Motor neuron (in vitro differentiated cells): ENCODE measurements at places on chromosomes 2 and 18. TPM values are rescaled to one million over a fixed set of nuclear protein-coding genes. Genes with fewer than 3 reads are reported as not detected.
A peak's percentile ranks its signal among the peaks of the same experiment; 100 is the strongest.

The ICA1L gene
- total RNA-seq, result 9.3 and 12.0 TPM in 2 replicates

The PPP1CB gene
- 135 and 148 TPM in 2 replicates for total RNA-seq

The MDH1B gene
- 4.0 and 4.4 TPM in 2 replicates for total RNA-seq

The RAX gene
- 0.04 and 0.09 TPM in 2 replicates for total RNA-seq

The RNF103 gene
- total RNA-seq, result 17.8 and 18.3 TPM in 2 replicates

The CPLX4 gene
- 0.81 and 1.2 TPM in 2 replicates for total RNA-seq

The PPM1G gene
- 58.4 and 64.7 TPM in 2 replicates for total RNA-seq

The C1GALT1C1L gene
- 0.64 TPM in 1 of 2 replicates, not detected in the other for total RNA-seq

The CD8B2 gene
- not detected in 2 replicates for total RNA-seq

The RTP5 gene
- 0.07 and 0.37 TPM in 2 replicates for total RNA-seq

The PLGLB2 gene
- 0.73 and 1.3 TPM in 2 replicates for total RNA-seq

The HOXD3 gene
- 26.9 and 34.2 TPM in 2 replicates for total RNA-seq

DNA sequence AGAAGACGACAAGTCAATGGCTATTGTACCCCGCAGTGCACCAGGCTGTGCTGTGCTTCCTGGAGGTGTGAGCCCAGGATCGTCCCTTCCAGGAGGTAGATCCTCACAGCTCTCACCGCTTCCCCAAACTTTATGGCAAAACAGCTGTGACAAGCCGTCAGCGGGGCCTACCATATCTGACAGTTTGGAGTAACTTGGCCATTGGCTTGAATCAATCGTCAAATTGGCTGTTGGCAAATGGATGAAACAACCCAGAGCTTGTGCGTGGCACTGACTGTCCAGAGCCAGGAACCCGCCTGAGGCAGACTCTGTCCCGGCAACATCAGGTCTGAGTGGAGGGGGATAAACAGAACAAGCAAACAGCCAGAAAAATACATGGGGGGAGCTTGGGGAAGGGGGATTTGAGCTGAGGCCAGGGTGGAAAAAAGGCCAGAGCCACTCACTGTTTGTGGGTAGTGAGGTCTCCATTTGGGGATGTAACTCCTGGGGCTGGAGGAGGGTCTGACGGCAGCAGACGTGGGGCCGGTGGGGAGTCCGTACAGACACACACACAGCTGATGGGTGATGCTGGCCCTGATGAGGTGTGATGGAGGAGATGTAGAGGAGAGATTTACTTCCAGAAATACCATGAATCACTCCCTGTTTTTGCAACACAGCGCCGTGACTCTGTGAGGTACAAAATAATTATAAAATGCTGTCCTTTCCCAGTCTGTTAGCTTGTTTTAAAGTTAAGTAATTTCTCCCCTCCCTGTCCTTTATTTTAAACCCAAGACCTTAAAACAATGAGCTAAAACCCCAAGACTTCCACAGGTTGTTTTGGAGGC is 174.8 kb downstream of the TWIST2 start:
- ATAC-seq, result no peak

GRCh38 chr2:31070339-31071125 is 67.7 kb downstream of the GALNT14 start:
- ATAC-seq, result peak; percentile 15

GRCh38 chr2:239882331-239882732 is 142.8 kb downstream of the NDUFA10 start:
- ATAC-seq, result peak; percentile 40

- ATAC-seq, result no peak
Measured at GRCh38 chr2:190535121-190535439, 558 bp upstream of the NEMP2 start.

- no peak for ATAC-seq
Measured at GRCh38 chr18:33432857-33433256, 7.7 kb downstream of the CCDC178 start.

DNA sequence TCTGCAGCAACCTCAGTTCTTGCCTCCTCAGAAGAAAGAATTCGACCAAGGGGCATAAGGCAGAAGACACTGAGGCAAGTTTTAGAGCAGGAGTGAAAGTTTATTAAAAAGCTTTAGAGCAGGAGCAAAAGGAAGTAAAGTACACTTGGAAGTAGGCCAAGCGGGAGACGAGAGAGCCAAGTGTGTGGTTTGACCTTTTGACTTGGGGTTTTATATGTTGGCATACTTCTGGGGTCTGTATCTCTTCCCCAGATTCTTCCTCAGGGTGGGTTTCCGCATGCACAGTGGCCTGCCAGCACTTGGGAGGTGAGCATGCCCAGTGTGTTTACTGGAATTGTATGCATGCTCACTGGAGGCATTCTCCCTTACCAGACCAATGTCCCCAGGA is 59.3 kb upstream of the ANKRD44 start:
- no peak for ATAC-seq

DNA sequence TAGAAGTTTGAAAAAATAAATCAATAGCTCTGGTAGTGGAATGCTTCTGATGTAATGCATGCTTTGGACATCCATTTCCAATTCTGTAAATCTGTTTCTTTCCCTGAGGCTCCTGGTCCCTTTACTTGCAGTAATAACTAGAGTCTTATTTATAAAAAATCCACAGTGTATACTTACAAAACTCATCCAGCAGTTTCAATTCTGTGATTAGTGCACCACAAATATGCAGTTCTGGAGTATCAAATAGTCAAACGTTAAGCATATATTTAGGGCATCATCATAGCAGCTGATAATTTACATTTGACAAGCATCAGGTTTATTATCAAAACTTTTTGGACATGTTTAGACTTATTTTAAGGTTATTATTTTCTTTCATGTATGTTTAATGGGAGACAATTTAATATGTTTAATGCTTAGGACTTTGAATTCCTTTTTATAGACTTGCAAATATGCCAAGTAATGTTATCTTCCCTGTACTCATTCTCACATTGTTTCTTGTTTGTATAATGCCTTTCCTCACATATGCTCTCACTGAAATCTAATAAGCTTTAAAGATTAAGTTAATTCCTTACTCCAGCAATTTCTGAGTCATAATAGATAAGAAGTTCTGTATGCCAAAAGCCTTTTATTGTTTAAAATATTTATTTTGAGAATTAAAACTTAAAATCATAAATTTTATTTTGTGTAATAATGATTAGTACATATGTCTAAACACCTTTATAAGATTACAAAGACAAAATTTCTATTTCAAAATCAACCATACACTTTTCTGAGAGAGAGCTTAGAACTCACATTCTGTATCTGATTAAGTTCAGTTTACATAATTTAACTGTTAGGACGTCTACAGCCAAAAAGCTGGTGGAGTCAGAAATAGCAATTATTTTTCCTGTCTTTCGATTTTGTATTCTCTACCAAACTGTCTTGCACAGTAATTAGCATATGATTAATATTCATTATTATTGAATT is 341.5 kb upstream of the TMEFF2 start:
- ATAC-seq, result no peak

DNA sequence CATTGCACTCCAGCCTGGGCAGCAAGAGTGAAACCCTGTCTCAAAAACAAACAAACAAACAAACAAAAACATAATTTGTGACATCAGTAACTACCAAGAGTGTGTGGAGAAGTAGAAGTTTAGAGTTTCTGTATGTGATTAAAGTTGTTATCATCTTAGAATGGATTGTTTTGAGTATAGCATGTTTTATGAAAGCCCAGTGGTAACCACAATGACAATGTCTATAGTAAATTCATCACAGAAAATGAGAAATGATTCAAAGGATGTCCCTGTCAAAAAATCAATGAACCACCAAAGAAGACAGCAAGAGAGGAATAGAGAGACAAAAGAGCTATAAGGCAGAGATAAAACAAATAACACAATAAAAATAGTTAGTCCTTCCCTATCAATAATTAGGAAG is 1299.2 kb downstream of the CNTNAP5 start:
- no peak for ATAC-seq

DNA sequence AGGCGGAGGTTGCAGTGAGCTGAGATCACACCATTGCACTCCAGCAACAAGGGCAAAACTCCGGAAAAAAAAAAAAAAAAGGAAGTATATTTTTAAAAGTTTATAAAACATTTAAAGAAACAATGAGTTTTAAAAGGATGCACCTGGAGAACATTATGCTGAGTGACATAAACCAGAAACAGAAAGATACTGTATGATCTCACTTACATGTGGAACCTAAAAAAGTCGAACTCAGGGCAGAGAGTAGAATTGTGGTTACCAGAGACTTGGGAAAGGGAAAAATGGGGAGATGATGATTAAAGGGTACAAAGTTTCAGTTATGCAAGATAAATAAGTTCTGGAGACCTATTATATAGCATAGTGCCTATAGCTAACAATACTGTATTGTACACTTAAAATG is 52.8 kb upstream of the RTN4 start:
- no peak for ATAC-seq

- ATAC-seq, result no peak
Measured at GRCh38 chr2:222728621-222729020, 57.2 kb downstream of the MOGAT1 start.

- no peak for ATAC-seq
Measured at GRCh38 chr2:207283356-207283755, 117.6 kb upstream of the KLF7 start.

DNA sequence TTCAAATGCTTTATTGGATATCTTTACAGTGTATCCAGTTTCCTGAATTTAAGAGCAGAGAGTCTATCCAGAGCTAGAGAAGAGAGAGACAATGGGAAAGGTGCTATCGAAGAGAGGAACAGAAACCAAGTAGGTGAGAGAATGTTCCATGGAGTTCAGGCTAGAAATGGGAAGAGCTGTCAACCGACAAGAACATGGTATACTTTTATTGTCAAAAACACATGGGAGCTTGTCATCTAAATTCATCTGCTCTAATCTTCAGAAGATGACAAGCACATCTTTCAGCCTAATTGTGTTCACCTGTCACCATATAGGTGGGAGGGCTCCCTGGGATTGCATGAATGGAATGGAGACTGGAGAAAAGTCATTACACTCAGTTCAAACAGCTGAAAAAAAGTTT is 690.4 kb upstream of the LRATD1 start:
- ATAC-seq, result no peak

DNA sequence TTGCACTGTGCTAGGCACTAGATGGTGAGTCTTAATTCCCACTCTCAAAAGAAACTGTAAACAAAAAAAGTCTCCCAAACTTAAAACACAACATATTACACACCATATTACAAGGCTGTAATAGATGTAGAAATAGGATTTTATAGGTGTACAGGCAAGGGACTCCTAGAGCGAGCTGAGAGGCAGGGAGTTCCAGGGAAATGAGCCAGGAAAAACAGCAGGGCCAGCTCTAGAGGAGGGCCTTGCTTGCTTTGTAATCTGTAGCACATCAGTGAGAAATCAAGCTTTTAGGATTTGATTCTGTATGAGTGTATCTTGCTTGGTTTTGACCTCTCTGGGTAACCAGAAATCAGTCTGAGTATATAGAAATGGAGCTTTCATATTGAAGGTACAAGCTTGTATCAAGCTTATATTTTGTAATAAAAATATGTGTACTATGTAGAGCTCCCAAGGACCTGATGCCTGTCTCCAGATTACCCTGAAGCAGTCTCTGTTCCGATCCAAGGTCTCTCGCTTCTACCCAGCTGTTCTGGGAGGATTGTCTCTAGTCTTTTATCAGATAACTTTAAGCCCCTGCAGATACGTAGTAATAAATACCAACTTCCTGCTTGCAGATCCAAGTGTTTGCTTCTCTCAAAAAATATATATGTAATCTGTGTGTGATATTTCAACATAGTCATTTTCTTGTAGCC is 73.0 kb downstream of the MYO1B start:
- no peak for ATAC-seq

GRCh38 chr2:63463142-63463541 is 125.1 kb downstream of the WDPCP start:
- ATAC-seq, result no peak

GRCh38 chr2:40352041-40352702 is 99.7 kb downstream of the SLC8A1 start:
- no peak for ATAC-seq

DNA sequence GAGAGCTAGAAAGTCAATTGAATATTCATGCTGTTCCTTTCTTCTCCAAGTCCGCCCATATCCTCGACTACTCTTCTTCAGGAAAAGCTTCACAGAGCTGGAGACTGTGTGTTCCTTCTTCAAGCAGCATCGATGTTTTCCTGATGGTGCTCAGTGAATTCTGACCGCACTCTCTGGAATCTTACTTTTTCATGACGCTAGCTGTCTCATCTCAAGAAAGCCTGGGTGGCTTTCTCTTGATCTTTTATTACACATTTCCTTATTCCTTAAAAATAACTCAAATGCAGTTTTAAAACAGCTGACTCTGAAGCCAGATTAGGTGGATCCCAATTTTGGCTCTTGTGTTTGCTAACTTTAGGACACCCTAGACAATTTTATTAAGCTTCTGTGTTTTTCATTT is 1245.1 kb upstream of the LRRTM1 start:
- ATAC-seq, result no peak

DNA sequence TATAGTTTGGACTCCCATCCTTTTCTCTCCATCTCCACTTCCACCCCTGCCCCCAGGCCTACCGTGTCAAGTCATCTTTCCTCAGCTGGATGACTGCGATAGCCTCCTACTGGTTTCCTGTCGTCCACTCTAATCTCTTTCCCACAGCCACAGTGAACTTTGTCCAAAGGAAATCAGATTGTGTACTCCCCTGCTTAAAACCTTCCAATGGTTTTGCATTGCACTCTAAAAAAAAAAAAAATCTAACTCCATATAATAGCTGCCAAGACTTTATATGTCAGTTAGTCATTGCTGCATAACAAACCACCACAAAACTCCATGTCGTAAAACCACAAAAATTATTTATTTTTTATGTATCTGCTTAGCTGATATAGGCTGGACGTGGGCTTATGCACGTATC is 160.2 kb upstream of the CCDC68 start:
- no peak for ATAC-seq
